Vagina (tissue), 2 donors: ENCODE measurements at places on chromosomes 6 and 20.

DNA sequence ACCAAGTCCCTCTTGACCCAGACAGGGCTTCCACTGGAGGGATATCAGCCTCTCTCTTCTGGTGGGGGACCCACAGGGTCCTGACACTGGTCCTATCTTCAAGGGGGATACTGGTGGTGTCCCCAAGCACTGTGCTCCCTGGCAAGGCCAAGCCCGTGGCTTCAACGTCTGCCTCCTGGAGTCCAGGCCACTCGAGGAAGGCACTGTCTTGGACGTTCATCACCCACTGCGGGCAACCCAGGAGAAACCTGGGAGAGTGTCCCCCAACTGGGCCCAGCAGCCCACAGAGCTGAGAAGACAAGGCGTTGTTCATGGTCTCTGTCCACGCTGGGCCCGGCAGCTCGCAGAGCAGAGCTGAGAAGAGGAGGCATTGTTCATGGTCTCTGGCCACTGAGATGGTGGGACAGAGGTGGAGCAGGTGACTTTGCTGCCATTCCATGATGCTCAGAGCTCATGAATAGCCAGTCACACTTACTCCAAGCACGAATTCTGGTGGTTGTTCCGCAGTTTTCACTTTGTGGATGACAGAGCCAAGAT, 37.5 kb upstream of the FRMD1 start:
- no peak for DNase-seq

DNA sequence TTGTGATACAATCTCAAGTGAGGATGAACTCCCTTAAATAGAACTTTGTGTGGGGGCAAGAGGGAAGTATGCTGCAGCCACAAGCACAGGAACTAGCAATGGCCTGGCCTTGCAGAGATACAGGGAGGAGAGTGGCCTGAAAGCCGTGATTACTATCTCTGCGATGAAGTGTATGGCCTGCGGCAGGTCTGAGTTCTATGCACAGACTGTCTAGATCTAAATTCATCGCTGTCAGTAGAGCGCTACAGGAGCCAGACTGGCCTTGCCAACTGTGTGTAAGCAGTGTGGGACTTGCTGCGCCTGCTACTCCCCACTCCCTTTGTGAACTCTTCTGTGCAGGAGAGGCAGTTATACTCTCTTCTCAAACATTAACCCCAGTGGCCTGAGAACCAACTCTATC, 997.0 kb downstream of the GRIK2 start:
- DNase-seq: no peak

GRCh38 chr6:132931936-132932514, 117.7 kb downstream of the RPS12 start:
- DNase-seq: no peak

DNA sequence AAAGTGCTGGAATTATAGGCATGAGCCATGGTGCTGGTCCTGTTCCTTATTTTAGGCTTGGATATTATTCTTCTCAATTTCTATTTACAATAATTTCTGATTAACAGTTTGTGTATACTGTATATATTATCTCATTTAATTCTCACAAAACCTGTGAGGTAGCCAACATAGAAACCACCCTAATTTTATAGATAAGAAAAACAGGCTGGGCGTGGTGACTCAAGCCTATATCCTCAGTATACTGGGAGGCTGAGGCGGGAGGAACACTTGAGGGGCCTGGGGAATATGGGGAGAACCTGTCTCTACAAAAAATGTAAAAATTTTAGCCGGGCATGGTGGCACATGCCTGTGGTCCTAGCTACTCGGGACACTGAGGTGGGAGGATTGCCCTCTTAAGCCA, 3.8 kb upstream of the AFG1L start:
- DNase-seq: no peak

- no peak for DNase-seq
These were observed 33.7 kb downstream of the PTGIS start for GRCh38 chr20:49534255-49534712.

DNA sequence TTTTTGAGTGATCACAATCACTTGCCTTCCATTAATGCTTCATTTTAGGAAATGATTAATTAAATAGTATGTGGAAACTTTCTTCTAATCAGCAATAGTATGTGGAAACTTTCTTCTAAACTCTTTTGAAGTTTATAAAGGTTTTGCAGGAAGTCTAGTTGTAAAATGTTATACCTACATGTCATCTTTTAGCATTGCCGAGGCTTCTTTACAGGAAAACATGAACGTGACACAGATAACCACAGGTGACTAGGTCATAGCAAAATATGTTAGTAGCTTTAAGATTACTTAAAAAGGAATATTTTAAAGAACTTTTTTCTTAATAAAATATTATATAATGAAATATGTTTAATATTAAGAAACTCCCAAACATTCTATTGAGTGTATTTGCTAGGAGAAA, 56.8 kb downstream of the SMAP1 start:
- no peak for DNase-seq

GRCh38 chr6:56808871-56809359, 146.0 kb upstream of the BEND6 start:
- no peak for DNase-seq

- no peak for DNase-seq
These were observed 298.2 kb downstream of the PHACTR1 start for GRCh38 chr6:13014504-13015378.
